ENCODE measurements at places on chromosomes 6 and 20. TPM values are rescaled to one million over a fixed set of nuclear protein-coding genes. Genes with fewer than 3 reads are reported as not detected.

The LTV1 gene
- 16.1 TPM for total RNA-seq

The GPLD1 gene
- total RNA-seq: 2.7 TPM

DNA sequence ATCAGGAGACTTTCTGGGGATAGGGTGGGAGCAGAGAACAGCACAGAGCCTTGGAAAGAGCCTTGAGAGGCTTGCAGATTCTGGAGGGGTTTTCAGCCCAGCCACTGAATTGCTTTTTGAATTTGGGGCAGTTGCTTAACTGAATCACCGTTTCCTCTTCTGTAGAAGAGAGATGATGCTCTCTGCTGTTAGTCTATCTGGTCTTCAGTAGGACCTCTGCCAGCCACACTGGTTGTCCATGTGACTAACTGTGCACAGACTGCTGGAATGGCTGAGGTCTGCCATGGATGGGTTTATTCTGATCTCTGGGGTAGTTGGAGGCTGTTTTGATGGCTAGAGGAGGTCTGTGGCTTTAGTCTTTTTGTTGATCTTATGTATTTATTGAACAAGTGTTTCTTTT, 21.4 kb upstream of the PRDM1 start:
- DNase-seq: no peak

DNA sequence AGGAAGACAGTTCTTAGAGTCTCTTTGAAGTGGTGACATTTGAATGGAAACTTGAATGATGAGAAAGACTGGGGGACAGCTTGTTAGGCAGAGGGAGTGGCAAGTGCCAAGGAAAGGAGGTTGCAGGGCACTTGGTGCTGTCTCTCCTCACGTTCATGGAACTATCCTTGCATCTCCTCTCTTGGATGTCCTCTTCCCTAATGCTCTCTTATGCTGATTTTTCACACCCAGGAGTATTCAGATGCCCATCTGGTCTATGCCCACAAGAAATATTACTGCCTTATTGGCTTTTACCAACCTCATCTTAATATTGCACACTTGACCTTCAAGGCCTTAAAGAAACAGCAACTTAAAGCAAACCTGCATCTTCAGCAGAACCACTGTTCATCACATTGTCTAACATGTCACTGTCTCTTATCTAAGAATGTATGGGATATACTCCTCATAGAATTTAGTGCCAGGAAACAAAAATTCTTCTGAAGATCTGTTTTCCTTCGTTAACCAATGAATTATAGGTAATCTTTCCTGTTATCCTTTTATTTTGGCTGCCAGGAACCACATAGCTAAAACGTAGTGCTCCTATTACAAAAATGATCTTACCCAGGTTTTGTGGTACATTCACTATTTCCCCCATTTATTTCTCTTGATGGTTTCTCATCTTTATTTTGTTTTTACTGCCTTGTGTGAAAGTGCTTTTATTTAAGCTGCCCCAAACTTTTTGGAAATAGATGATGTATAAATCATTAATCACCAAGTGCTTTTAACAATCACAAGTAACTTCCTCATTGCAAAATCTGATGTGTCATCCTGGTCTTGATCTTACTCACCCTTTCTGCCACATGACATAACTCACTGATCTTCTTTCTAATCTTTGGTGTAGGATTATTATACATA, 12.8 kb downstream of the RGS17 start:
- no peak for DNase-seq

DNA sequence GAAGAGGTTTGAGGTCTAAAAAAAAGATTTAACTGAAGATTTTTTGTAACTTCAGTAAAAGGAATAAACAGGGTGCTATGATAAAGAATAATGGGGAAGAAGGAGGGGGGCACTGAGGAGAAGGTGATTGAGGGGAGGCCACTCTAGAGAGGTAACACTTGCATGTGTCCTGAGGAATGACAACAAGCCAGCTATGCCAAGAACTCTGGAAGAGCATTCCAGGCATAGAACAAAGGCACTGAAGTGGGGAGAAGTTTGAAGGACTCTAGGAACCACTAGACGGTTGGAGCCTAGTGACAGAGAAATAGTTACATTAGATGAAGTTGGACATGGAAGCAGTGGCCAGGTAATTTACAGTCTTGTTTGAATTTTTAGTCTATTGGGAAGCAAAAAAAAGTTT, 10.8 kb upstream of the SF3B5 start:
- peak; percentile 38 for DNase-seq

DNA sequence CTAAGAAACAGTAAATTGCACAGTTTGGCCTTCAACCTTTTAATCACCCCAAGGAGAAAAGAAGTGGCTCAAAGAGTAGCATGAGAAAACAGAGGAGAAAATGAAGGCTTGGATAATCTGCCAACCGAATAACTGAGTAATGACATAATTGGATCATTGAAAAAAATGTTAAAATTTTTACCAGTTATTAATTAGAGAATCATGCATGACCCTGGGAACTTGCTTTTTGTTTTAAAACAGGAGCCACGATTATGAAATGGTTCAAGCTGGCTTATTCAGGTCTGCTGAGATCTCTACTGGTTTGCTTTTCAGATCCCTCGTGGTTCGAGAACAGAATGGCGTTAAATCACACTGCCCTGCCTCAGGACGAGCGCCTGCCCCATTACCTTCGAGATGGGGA, at the start of gene OPN5:
Gene OPN5 (plus strand): TSS at position 301 of the 400 bp plus-strand sequence. CDS start 35 bp downstream, at position 336.
- DNase-seq: no peak
